Lower leg skin (tissue), 4 donors: ENCODE measurements at places on chromosomes 1 and 21. TPM values are rescaled to one million over a fixed set of nuclear protein-coding genes. Genes with fewer than 3 reads are reported as not detected.
A peak's percentile ranks its signal among the peaks of the same experiment; 100 is the strongest.

The MAB21L3 gene
- 27.1 TPM for total RNA-seq

- no peak for DNase-seq
These were observed 17.2 kb upstream of the BEND5 start for GRCh38 chr1:48793863-48794262.

The FAM78B gene
- total RNA-seq = 0.67 TPM

DNA sequence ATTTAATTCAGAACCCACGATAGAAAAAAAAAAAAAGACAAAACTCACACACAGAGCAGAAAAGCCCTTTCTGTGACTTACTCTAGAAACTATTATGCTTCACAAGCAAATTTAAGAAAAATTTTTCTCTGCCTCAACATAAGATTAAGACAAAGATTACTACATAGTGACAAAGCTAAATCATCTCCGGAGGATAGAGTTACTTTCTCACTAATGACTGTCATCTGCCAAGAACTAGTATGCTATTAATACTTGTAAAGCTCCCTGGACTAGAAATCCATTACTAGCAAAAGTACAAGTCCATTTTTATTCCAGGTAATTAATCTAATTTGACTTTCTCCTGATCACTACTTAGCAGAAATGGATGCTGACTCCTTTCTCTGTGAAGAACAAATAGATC lies 25.9 kb downstream of the GREM2 start:
- DNase-seq = no peak

The LAX1 gene
- total RNA-seq = 0.62 TPM

DNA sequence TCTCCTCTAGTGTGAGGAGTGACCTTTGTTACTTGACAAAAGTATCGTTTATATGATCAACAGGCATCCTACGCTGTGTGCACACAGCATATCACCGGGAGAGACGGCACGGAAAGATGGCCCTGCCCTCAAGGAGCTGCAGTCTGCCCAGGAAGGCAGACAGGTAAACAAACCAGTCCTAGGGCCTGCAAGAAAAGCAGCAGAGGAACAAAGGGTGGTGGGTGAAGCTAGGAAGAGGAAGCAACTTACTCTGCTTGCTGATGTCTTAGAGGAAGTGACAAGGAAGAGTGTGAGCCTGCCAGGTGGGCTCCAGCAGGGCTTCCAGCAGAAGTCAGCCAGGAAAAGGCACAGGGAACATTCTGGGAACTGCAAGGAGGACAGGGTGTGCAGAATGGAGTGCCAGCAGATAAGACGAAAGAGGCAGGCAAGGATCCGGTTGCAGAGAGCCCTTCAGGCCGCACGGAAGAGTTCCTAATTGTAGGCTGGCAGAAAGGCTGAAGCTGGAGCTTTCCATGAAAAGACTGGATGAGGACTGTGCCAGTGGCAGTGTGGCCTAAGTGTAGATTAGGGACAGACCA lies 106.7 kb downstream of the SLC45A1 start:
- DNase-seq = no peak

The WNT3A gene
- total RNA-seq = 4.0 TPM

DNA sequence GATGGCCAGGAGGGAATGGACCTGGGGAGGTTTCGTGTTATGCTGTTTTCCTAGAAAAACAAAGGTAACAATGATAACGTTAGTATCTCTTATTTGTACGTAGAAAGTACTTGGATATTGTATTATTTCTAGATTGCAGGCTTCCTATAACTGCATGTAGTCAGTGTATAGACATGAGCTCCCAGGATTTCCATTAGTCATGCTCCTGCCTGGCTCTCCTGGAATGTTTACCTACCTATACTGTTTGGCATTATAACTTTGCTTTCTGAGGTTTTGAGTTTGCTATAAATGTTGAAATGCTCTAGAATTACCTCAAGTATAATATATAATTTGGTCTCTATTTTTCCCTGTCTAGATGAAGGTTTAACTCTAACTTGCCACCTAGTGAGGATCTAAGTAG lies 66.1 kb downstream of the TTC3 start:
- no peak for DNase-seq

The FCGR2B gene
- 6.8 TPM for total RNA-seq

- no peak for DNase-seq
These were observed 49.2 kb downstream of the FH start for GRCh38 chr1:241470361-241470760.

The CR1L gene
- total RNA-seq = not detected

GRCh38 chr1:235820061-235820460 lies 46.6 kb downstream of the LYST start:
- no peak for DNase-seq

DNA sequence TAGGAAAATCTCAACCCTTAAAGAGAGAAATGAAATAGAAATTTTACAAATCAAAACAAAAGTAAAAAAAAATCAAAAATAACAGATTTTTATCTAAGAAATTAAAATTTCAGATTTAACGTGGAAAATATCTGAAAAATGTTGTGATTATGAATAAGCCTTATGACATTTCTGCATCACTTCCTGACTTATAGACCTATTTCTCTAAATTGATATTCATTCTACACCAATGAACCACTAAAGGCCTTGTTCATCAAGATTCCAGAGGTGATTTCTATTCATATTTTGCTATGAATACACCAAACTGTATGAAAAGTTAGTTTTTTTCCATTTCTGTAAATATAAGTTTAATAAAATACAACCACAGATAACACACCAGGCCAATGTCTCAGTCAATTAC lies 261.5 kb downstream of the SMYD3 start:
- DNase-seq = no peak

The ACADM gene
- 26.0 TPM for total RNA-seq

The SEC16B gene
- 1.5 TPM for total RNA-seq

The FAM167B gene
- 1.4 TPM for total RNA-seq

- DNase-seq = no peak
These were observed 56.7 kb downstream of the ZP4 start for GRCh38 chr1:237834048-237834447.

DNA sequence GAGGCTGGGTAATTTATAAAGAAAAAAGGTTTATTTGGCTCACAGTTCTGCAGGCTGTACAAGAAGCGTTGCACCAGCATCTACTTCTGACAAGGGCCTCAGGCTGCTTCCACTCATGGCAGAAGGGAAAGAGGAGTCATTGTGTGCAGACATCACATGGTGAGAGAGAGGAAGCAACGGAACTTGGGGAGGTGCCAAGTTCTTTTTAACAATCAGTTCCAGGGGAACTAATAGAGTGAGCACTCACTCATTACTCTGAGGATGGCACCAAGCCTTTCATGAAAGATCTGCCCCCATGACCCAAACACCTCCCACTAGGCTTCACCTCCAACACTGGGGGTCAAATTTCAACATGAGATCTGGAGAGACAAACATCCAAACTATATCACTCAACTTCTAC lies 77.2 kb downstream of the DDAH1 start:
- no peak for DNase-seq

DNA sequence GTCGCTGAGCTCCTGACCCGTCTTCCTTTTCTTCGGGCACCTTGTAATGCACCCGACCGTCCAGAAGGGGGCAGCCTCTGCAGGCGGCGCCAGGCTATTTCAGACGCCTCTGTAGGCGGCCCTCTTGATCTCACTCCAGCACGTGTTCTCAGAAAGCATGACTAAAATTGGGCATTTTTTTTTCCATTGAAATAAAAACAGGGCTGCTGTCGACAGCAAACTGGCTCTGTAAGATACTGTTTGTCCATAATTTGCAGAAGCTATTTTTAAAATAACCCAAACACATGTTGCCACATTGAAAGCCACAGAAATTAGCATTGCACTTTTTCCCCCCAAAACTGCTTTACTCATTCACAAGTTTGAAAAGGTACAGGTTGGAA lies 78.0 kb downstream of the STUM start:
- peak; percentile 96 for DNase-seq

GRCh38 chr1:66003690-66004089 lies 211.0 kb downstream of the PDE4B start:
- DNase-seq = no peak

DNA sequence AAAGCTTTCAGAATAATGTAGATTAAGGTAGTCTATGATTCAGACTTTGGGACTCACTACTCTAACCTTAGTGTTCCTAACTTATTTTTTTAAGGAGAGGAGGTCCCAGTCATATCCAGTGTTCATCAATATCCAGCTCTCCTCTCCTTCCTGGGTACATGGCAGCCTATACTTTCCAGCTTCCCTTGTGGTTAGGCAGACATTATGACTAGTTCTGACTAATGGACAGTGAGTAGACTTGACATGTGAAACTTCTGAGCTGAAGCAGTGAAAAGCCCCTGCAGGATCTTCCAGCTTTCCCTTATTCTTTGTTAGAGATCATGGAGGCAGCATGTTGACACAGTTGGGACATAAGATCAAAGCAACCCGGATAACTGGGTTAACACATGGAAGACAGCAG lies 144.2 kb downstream of the PTPRU start:
- no peak for DNase-seq

The AIM2 gene
- total RNA-seq = not detected

GRCh38 chr1:216073793-216074595 lies 349.3 kb downstream of the USH2A start:
- no peak for DNase-seq

The UBE2U gene
- total RNA-seq = not detected

GRCh38 chr1:13737398-13737797 lies 37.4 kb downstream of the PRDM2 start:
- DNase-seq = no peak

The KIRREL1 gene
- total RNA-seq = 17.3 TPM

GRCh38 chr1:235971571-235972310 lies 93.1 kb downstream of the NID1 start:
- peak; percentile 98 for DNase-seq

The CD101 gene
- total RNA-seq = 0.91 TPM

DNA sequence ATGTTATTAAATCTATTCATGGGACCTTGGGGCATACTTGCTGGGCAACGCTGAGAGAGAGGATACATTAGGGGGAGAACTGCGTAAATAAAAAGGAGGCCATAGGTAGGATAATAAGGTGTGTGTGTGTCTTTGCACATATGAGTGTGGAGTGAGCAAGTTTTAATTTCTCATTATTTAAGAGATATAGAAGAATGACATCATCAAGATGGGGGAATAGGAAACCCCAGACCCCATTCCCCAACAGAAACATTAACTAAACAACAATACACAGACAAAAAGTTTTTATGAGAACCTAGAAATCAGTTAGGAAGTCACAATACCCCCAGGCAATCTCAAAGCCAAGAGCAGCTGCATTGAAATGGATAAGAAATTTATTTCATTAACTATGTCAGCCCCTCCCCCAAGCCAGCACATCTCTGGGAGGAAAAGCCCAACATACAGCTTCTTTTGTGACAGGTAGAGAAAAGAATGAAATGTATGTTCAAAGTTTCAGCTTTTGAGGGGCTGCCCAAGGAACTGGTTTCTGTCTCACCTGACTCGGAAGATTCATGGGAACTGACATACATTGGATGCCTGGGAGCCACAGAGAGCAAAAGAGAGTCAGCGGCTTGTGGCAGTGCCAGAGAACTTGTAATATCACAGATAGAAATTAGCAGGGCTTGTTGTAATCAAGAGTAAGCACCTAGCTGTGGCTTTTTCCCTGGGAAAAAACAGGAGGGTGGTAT lies 234.3 kb upstream of the NFIA start:
- no peak for DNase-seq

GRCh38 chr1:12179676-12180075 lies 12.9 kb downstream of the TNFRSF1B start:
- DNase-seq = no peak

- DNase-seq = no peak
These were observed 8.0 kb upstream of the BCAR3 start for GRCh38 chr1:93689521-93690223.

DNA sequence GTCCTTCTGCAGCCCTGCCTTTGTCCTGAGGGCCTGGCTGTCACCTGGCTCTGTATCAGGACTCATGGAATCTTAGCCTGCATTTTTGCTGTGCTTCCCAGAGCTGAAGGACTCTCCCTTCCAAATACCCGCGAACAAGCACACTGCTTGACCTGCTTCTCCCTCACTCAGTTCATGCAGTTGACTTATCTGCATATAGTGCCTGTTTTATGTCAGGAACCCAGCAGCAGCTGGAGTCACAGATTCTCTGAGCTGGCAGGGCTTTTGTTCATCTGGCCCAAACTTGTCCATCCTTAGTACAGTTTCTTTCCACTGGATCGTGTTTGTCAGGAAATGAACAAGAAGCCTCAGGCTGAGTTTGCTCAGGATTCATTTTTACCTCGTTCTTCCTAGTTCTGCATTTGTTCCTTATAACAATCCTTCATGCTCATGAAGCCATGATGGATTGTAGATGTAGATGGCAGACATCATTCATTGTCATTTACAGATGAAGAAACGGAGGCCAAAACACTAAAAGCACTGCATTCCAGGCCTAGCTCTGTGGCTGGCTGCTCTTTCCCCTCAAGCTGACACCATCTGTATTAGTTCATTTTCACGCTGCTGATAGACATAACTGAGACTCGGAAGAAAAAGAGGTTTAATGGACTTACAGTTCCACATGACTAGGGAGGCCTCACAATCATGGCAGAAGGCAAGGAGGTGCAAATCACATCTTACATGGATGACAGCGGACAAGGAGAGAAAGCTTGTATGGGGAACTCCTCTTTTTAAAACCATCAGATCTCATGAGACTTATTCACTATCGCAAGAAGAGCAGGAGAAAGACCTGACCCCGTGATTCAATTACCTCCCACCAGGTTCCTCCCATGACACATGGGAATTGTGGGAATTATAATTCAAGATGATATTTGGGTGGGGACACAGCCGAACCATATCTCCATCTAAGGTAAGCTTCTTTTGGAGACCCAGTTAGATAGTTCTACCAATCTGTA lies 150.9 kb downstream of the HIVEP3 start:
- DNase-seq = no peak
